ENCODE measurements at places on chromosomes 11 and 22.

DNA sequence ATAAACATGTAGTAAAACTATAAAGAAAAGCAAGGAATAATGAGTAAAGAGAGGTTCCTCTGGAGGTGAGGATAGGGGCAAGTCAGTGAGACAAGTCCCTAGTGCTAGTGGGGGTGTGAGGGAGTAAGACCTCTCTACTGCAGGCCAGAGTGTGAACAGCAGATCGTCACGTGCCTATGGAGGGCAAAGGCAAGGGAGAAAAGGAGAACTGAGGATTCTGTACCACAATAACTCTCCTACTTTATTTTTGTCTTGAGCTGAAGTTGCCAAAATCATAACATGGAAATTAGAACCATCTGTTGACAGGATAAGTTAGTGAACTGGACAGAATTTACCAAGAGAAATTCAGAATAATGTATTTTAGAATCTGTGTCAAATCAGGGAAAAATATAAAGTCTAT is 77.6 kb downstream of the ENTHD1 start:
- DNase-seq, result no peak

- peak; percentile 59 for DNase-seq
These were observed 1.7 kb downstream of the TOM1 start for GRCh38 chr22:35301372-35301874.

- DNase-seq, result peak; percentile 98
These were observed 35.8 kb upstream of the CHRM4 start for GRCh38 chr11:46427364-46427763.

GRCh38 chr11:119134389-119134978 is 13.1 kb downstream of the HINFP start:
- no peak for DNase-seq

- DNase-seq, result no peak
These were observed 7.0 kb downstream of the UNC93B1 start for GRCh38 chr11:67996622-67997474.

- no peak for DNase-seq
These were observed 270.0 kb downstream of the LARGE1 start for GRCh38 chr22:33650244-33650643.

DNA sequence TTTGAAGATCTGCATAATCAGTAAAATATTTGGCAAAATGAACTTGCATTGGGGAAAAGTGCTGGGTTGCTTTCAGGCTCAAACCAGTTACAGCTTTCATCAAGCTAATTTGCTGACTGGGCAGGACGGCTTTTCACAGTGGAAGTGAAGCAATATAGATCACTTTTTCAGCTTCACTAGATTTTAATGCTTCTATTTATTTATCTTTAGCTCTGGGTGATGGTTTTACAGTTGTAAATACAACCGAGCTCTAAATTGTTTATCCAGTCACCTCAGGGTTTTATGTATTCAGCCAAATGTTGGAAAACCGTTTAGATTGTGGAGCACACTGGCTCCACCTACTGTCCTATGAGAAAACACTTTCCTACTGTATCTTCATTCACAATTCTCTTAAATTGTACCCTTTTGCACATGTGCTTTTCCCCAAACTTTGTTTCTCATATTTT is 58.2 kb downstream of the ACER3 start:
- DNase-seq, result no peak

- no peak for DNase-seq
These were observed 10.7 kb downstream of the NDUFV1 start for GRCh38 chr11:67617243-67617953.

DNA sequence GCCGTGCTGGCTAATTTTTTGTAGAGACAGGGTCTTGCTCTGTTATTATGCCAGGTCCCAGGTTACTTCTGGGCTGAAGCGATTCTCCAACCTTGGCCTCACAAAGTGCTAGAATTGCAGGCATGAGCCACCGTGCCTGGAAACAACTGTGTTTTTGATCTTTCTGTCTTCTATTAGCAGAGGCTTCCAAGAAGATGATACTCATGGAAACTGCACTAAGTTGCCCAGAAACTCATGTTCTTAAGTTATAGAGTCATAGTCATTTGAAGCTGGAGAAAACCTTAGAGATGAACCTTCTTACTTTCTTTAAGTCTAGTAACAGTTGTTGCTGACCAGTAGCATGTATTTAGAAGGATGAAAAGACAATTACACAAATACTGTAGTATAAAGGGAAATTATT is 37.1 kb upstream of the HSPA8 start:
- no peak for DNase-seq

DNA sequence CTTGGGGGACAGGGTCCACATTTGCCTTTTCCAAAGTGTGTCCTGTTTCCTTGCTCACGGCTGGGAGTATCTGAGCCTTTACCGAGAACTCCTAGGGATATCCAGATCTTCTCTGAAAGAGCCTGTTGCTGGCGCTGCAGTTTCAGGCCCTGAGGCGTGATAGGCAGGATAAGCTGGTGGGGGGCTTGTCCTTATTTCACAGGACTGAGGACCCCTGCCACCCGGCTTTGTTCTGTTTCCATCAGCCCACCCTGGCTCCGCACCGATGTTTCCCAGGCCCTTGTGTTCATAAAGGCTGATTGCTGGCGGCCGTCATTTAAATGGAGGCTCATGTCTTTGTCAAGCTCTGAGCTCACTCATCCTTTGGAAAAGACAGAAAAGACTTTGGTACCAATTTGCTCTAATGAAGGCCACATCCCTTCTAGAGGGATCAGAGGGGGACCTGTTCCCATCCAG is 9.4 kb upstream of the NPTXR start:
- DNase-seq, result no peak

GRCh38 chr22:49062155-49062801 is 765.4 kb downstream of the BRD1 start:
- no peak for DNase-seq

- DNase-seq, result no peak
These were observed 19.5 kb upstream of the WNT7B start for GRCh38 chr22:45996241-45997076.

GRCh38 chr11:131041331-131042040 is 125.2 kb upstream of the SNX19 start:
- DNase-seq, result no peak

DNA sequence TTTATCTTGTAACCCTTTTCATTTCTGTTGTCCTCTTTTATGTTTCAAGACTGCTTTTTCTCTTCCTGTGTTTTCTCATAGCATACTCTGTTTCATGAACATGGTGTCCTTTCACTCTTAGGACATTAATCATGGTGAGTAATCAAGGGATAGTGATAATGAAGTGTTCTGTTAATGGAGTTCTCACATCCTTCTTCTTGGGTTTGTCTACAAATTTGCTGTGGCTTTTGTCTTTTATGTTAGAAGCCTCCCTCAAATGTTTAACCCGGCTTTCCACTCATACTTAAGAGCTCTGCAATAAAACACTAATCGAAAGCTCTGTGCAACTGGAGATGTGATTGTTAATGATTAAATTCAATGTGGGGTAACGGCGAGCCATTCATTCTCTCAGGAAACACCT is 593.6 kb downstream of the NELL1 start:
- no peak for DNase-seq

GRCh38 chr11:36311926-36312595 is 16.0 kb downstream of the PRR5L start:
- DNase-seq, result no peak

DNA sequence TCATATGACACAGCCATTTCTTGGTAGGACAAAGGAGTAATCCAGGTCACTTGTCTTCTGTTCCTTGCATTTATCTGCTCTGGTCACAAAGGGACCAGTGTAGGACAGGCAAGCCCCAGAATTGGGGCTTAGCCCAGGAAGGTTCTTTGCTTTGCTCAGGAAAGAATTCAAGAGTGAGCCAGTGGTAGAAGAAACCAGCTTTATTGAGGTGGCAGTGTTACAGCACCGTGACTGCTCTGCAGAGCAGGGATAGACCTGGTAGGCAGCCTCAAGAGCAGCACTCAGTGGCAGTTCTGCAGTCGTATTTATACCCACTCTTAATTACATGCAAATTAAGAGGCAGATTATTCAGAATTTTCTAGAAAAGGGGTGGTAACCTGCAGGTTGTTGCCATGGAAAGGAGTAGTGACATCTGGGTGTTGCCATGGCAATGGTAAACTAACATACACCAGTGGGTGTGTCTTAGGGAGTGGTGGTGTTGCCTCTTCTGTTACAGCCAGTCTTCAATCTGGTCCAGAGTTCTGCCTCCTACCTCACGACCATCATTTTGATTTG is 84.9 kb upstream of the RAB1B start:
- no peak for DNase-seq

- DNase-seq, result no peak
These were observed 48.3 kb upstream of the BIRC3 start for GRCh38 chr11:102268985-102269470.

GRCh38 chr22:23259916-23260644 is 79.8 kb downstream of the BCR start:
- no peak for DNase-seq

DNA sequence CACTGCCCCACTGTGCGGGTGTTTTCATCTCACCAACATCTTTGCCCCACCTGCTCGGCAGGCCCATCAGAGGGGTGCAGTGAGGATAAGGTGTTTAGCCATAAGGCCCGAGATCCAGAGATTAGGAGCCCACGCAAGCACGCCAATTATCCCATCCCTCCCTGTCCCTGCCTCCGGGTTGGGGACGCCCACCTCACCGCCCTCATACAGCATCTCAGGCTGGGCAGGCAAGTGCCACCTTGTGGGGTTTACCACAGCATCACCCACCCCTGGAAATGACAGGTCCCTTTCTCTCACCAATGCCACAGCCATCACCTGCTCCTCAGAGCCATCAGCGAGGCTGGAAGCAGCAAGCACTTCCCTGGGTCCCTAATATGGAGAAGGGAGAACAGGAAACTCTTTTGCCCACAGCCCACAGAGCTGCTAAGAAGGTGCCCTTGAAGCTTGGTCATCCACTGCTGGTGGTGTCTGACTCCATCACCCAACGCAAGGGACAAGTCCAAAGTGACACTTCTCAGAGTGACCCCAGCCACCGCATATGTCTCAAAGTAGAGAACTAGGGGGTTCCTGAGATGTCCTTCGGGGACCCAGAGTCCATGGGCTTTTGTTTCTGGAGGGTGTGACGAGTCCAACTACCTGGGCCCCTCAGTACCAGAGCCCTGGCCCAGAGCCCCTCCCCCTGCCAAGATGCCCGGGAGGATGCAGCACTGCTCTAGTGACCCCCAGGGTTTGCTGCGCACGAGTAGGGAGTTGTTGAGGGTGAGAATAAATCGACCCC is 15.8 kb downstream of the VPS37C start:
- DNase-seq, result no peak

- no peak for DNase-seq
These were observed 16.8 kb downstream of the SLC22A25 start for GRCh38 chr11:63226488-63227114.

DNA sequence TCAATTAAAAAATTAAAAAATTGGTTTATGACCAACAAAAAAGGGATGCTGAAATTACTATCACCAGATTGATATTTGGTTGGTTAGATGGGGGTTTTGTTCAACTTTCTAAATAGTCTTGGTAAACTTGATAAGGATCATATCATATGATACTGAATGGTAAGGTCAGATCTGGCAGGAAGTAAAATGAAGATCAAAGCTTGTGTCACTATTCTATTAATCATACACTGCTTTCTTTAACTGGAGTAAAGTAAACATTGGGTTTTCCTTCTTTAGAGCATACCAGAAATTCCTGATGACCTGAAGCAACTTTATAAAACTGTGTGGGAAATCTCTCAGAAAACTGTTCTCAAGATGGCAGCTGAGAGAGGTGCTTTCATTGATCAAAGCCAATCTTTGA is 40.2 kb downstream of the RRM1 start:
- no peak for DNase-seq

All from SK-N-MC (cell line).